Erythroblast (primary cell): ENCODE measurements at places on chromosomes 16 and 17.
A peak's percentile ranks its signal among the peaks of the same experiment; 100 is the strongest.

DNA sequence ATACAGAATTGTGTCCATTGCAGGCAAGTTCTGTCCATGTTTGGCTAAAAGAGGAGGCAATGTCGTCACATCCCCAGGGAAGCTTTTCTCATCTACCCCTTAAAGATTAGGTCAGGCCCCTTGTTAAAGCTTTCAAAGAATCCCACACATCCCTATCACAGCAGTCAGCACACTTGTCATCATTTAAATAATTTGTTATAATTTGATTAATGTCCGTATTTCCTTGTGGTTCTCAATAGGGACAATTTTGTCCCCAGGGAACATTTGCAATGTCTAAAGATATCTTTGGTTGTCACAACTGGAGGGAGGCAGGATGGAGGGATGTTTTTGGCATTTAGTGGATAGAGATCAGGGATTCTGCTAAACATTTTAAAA is 28.1 kb upstream of the NFAT5 start:
- DNase-seq = no peak

DNA sequence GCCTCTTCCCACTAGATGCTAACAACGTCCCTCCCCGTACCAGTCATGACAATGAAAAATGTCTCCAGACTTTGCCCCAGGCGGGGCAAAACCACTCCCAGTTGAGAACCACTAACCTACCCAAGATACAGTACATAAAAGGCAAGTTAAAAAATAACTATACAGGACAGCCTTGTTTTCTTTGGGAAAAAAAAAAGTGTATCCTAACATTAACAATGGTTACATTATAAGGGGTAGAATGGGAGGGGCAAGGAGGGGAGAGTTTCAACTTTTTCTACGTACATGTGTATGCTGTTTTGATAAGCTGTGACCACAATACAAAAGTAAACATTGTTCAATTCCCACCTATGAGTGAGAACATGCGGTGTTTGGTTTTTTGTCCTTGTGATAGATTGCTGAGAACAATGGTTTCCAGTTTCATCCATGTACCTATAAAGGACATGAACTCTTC is 94.9 kb downstream of the TOX3 start:
- DNase-seq = no peak

- no peak for DNase-seq
These were observed 1.9 kb upstream of the MT1E start for GRCh38 chr16:56623637-56624036.

GRCh38 chr17:50944054-50944901 is 78.1 kb upstream of the TOB1 start:
- peak; percentile 89 for DNase-seq

DNA sequence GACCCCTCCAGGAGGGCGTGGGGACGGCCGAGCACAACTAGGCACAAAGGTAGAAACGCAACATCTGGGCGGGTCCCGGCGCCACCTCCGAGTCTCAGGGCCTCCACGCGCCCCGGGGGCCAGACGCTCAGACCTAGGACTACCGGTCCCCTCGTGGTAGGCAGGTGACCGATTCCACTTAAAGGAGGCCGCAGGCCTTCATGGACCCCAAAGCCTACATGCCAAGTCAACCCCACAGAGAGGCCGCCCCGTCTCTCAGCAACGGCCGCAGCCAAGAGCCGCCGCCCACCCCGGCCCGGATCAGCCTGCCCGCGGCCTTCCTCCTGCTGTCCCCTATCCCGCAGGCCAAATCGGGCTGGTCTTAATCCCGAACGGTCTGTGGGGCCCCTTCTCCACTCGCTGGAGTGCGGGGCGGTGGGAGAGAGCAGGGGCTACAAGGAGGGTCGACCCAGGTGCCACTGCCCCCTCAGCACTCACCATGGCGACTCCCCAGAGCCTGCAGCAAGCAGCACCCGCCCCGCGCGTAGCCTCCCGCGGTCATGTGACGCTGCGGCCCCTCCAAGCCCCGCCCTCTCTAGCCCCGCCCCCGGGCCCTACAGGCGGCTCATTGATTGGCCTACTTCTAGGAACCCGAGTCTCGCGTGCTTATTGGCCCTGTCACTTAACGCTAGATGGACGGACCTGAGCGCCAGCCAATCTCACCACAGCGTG is at the start of gene VPS35:
VPS35 (minus strand) TSS at position 525 of the 711 bp plus-strand sequence; CDS start at position 480, 45 bp downstream.
- peak; percentile 99 for DNase-seq

DNA sequence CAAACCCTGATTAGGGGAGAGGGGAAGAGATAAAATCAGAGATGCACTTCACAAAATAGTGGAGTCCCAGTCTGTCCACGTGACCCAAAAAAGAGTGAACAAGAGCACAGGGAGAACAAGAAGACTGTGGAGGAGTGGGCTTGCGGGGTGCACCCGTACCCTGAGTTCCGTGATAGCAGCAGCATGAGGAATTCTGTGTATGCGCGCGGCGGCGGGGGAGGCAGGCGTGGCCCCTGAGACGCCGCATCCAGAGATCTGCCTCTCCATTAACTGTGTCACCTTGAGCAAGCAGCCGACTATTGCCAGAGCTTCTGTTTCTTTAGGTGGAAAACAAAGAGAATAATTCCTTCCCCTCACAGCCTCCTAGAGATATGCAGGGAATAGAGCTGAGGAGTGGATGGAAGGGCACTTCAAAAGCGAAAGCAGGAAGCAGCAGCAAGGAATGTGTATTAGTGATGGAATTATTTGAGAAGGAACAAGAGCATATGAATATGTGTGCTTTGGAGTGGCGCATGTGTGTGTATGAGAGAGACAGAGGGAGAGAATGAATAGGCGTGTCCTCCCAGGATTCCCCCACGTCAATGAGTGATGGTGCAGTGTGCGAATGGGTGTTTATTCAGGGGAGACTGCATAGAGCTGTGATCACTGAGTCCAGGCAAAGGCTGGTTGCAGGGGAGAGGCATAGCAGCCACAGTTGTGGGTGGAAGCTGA is 10.4 kb upstream of the SOX9 start:
- DNase-seq = no peak

DNA sequence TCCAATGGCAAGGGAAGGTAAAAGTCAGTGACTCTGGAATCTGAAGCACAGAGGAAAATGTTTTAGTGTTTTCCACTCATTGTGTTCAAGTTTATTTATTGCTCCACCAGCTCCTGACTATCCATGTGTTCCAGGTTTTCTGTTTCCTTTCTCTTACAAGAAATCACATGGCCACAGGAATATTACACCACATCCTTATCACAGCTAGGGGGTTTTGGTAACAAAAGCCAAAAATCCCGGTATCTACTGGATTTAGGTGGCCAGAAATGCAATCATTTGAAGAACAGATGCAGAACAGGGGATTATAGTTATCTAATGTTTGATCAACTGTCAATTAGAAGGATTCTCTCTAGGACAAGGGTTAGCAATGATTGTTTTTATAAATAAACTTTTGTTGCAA is 47.9 kb downstream of the STH start:
- DNase-seq = no peak

- DNase-seq = no peak
These were observed 185.0 kb downstream of the TANC2 start for GRCh38 chr17:63150994-63151464.

DNA sequence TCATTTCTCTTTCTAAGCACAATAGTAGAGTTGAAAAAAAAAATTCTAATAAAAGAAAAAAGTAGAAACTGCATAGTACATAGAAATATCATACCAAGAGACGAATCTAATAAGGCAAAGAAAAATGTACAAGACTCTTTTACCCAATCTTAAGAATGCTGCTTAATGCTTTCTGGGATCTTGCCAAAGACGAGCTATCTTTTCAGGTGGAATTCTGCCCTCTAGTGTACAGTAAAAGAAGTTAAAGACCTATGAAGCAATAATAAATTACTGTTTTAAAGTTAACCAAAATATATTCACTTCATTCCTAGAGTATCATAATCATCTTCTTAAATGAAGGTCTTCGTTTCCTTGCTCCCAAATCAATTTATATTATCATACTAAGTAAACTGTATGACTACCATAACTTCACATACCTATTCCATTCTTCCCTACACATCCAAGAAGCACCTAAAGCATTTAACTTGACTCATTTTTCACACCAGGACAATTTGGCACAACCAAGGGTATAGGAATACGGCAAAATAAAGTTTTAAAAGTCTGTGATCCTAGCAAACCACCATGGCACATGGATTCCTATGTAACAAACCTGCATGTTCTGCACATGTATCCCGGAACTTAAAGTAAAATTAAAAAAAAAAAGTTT is 47.7 kb downstream of the CFDP1 start:
- DNase-seq = peak; percentile 88

DNA sequence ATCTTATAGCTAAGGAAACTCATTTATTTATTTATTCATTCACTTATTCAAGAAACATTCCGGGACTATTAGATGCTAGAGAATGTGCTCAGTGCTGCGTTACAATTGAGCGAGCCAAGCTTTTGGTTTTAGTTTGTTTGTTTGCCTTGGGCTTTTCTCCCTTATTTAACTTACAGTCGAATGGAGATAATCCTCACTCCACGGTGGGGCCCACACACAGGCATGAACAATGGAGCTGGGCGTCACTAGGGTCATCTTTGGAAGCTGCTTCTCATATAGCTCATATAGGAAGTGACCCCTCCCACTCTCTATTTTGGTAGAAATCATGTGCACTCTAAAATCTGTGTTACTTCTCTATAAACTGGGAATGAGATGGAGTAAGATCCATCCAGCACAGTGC is 210.0 kb downstream of the TMEM114 start:
- no peak for DNase-seq

GRCh38 chr17:70278844-70279462 is 109.6 kb downstream of the KCNJ2 start:
- DNase-seq = no peak

DNA sequence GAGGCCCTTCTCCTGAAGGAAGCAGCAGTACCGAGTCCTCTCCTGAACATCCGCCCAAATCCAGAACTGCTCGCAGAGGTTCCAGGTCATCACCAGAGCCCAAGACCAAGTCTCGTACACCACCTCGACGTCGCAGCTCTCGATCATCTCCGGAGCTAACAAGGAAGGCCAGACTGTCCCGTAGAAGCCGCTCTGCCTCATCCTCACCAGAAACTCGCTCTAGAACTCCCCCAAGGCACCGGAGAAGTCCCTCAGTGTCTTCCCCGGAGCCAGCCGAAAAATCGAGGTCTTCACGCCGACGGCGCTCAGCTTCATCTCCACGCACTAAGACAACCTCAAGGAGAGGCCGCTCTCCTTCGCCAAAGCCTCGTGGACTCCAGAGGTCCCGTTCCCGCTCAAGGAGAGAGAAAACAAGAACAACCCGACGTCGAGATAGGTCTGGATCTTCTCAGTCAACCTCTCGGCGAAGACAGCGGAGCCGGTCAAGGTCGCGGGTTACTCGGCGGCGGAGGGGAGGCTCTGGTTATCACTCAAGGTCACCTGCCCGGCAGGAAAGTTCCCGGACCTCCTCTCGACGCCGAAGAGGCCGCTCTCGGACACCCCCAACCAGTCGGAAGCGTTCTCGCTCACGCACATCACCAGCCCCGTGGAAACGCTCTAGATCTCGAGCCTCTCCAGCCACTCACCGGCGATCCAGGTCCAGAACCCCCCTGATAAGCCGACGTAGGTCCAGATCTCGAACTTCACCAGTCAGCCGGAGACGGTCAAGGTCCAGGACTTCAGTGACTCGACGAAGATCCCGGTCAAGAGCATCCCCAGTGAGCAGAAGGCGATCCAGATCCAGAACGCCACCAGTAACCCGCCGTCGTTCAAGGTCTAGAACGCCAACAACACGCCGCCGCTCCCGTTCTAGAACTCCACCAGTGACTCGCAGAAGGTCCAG is 11.3 kb downstream of the ELOB start:
- no peak for DNase-seq

GRCh38 chr16:78538292-78538691 is 438.8 kb downstream of the WWOX start:
- DNase-seq = no peak

GRCh38 chr17:879546-880442 is 97.6 kb downstream of the MRM3 start:
- peak; percentile 77 for DNase-seq

DNA sequence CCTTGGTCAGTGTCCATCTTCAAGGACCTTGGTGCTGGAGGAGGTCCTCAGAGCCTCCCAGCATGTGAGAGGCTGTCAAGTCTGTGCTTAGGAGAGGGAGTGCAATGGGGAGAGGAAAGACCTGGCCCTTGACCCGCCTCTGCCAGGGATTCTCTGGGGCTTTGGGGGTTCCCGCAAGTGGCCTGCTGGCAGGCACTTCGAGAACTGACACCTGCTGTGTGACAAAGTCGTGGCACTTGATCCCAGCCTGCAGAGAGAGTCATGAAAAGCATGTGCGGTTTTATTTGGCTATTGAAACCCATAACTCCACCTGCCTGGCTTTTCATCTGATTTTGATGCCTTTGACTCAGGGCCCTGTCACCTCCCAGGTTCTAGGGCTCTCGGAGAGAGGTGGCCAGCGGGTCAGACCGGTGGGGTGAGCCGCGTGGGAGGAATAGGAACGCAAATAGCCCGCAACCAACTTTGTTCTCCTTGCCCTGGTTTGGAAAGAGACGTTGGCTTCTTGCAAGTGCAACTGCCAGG is 42.8 kb upstream of the GSE1 start:
- DNase-seq = no peak

GRCh38 chr17:75834928-75835653 is 9.1 kb downstream of the UNC13D start:
- no peak for DNase-seq

- peak; percentile 4 for DNase-seq
These were observed 1.7 kb downstream of the MYOCD start for GRCh38 chr17:12667299-12667958.

- no peak for DNase-seq
These were observed 65.4 kb upstream of the ZFHX3 start for GRCh38 chr16:73113336-73113735.

DNA sequence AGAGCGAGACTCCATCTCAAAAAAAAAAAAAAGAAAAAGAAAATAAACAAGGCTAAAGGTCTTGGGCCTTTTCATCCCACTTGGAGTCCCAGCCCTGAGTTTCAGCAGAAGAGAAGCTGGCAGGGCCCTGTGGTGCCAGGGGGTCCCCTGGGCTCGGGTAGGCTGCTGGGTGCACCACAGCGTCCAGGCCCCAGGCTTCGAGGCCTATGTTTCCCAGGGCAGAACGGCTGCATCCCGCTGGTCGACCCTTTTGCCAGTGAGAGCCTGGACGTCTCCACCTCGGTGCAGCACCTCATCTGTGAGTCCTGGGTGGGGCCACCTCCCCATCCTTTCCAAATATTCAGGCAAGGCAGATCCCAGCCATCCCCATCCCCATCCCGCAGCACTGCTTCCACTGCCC is 2.2 kb downstream of the TMEM235 start:
- DNase-seq = no peak

GRCh38 chr16:381012-381788 is 578 bp downstream of the PGAP6 start:
- DNase-seq = no peak
